Activated CD4-positive, alpha-beta T cell treated with anti-CD3 and anti-CD28 coated beads, Interleukin-10, Interleukin-2, amounts not matched to agents 100 ng/mL and 50 ng/mL, durations not matched to agents 16 hours and 8 hours (primary cell): ENCODE measurements at places on chromosomes 3 and 15.
A peak's percentile ranks its signal among the peaks of the same experiment; 100 is the strongest.

- no peak for DNase-seq
These were observed 34.9 kb downstream of the PPP1R2 start for GRCh38 chr3:195508185-195508584.

- DNase-seq = no peak
These were observed 17.5 kb downstream of the LMCD1 start for GRCh38 chr3:8519156-8519555.

GRCh38 chr3:189171707-189172106, at the start of gene TPRG1:
Gene TPRG1 (plus strand): TSS chr3:189171971. CDS start chr3:189207385, 35,414 bp downstream.
- no peak for DNase-seq

DNA sequence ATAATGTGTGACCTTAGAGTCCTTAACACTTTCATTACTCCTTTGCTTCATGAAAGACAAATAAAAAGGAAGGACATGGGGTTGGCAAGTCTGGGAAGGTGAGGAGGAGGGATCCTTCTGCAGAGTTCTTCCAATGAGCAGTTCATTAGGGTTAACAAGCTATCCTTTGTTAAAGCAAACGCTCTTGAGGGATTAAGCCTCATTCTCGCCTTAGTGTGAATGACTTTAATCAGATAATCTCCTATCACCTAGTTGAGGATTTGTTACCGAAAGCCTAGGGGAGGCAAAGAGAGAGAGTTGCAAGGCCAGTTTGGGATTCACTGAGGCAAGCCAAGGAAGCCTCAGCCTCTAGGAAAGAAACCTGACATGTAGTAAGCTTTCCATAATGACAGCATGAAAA, 7.4 kb upstream of the MBNL1 start:
- DNase-seq = no peak

GRCh38 chr3:126373146-126373613, 16.0 kb upstream of the KLF15 start:
- DNase-seq = no peak

- no peak for DNase-seq
These were observed 38.4 kb downstream of the UBP1 start for GRCh38 chr3:33401781-33402180.

DNA sequence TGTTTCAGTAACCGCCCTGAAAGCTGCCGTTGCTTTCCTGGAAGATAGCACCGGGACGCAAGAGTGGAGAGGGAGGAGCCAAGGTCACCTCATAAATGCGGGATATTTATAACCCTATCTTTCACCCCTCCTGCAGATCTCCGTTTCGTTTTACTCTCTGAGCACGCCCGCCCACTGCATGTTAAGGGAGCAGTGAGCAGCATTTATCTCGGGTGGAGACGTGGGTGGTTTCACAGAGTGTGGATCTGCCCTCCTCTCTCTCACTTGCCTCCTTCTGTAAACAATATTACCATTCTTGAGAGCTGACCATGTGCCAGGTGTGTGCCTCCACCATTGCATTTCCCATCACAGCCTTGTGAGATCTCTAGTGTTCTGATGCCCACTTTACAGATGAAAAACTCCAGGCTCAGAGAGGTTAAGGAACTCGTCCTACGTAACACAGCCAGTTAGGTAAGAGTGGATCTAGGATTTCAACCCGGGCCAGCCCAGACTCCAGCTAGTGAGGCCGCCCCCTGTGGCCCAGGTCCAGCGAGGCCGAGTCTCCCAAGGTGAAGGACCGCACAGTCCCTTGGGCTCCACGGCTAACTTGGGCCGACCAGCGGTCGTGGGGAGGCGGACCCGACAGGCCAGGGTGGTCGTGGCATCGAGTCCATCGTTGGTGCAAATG, 16.9 kb upstream of the SEMA4B start:
- peak; percentile 18 for DNase-seq

- DNase-seq = no peak
These were observed 92.9 kb downstream of the THRB start for GRCh38 chr3:24401811-24402185.

- peak; percentile 74 for DNase-seq
These were observed 42.5 kb downstream of the MCF2L2 start for GRCh38 chr3:183385698-183386613.

- no peak for DNase-seq
These were observed 283.3 kb upstream of the TRIM42 start for GRCh38 chr3:140394488-140395133.

DNA sequence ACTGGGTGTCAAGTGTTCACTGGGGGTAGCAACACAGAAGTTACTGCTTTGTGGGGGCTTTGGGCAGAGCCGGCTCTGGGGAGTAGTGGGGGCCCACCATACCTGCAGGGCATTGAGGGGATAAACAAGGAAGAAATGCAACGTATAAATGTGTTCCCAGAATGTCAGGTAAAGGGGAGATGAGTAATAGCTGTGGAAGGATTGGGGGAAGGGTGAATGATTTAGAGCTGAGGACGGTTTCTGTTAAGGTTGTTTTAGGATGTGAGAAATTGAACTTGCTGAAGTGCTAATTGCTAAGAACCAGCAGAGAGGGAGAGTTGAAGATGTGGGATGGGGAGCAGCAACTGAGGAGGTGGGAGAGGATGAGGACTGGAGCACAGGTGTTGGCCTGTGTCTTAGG, 10.7 kb downstream of the SCG5 start:
- no peak for DNase-seq

DNA sequence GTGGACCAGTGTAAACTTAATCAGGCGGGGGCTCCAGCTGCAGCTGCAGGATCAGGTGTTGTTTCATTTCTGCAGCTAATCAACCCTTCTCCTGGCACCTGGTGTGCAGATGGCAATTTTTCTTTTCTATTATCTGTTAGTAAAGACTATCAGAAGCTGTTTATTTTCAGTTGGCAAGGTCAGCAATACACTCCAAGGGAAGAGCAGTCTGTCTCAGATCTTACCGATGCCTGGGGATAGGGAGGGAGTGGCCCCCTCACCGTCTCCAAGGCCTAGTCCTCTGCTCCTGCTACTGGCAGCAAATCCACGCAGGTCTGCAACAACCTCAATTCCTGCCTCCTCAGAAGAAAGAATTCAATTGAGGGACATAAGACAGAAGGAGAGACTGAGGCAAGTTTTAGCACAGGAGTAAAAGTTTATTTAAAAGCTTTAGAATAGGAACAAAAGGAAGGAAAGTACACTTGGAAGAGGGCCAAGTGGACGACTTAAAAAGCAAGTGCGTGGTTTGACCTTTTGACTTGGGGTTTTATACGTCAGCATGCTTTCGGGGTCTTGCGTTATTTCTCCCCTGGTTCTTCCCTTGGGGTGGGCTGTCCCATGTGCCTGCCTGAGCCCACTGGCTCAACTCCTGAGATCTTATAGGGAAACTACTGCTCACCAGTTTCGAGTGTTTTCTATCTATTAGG, 9.2 kb downstream of the CCRL2 start:
- DNase-seq = no peak

DNA sequence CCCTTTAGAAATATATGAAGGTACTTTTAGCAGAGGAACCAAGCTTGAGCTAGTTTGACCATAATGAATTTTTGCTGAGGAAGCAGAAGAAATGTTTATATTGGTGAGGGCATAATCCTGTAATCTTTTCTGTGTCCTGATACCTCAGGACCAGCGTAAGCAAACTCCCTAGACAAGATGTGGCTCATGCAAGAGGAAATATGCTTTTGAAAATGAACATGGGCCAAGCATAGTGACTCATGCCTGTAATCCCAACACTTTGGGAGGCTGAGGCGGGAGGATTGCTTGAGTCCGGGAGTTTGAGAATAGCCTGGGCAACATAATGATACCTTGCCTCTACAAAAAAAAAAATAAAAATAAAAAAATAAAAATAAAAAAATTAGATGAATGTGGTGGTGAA, 78.5 kb downstream of the PPARG start:
- DNase-seq = no peak

- no peak for DNase-seq
These were observed 14.4 kb upstream of the DCAF1 start for GRCh38 chr3:51514210-51514609.

DNA sequence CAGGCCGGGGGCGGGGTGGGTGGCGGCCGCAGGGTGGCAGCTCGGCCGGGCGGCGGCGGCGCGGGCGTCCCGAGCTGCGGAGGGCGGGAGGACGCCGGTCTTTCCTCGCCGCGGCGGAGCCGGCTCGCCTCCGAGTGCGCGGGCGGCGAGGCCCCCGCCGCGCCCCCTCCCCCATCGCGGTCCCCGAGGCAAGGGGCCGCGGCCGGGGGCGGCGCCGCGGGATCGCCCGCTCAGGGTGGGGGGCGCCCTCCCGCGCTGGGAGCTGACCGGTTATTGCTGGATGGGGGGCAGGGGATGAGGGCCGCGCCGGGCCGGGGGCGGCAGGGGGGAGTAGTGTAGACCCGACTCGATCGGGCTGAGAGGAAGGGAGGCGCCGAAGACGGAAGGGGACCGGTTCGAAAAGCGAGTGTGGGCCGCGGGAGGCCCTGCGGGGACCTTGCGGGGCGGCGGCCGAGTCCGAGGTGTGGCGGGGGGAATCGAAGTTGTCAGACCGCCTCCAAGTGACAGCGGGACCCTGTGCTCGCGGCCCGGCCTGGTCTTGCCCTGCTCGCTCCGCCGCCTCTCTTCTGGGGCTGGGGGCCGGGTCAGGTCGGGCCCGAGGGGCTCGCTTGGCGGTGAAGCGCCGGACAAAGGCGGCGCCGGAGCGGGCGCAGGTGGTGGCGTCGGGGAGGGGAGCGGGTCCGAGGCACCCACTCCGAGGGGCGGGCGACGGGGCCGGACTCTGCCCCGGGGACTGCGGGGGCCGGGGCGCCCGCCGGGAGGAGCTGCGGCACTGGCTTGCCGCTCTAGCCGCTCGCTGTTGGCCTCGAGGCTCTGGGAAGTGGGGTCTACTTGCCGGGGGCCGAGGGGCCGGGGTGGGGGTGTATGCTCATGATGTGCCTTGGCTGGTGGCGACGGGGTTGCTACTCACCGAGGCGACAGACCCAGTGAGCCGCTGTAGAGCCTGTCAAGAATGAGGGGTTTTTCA, 1.1 kb downstream of the BAHD1 start:
- DNase-seq = no peak

DNA sequence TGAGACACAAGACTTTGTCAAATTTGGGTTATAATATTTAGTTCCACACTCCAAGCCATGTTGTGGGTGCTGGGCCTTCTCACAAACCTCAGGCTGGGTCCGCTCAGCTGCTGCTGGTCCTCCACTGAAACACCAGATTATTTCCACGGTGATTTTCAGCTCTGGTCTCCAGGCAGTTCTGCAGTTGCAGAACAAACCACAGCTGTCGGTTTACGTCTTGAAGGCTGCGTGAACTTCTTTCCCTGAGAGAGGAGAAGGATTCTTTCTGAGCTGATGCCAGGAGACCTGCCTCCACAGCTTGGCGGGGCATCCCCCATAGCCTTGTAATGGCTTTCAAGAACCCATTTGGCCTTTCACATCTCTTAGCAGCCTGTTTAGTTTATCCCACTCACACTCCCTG, 16.2 kb downstream of the GALNT15 start:
- DNase-seq = no peak

DNA sequence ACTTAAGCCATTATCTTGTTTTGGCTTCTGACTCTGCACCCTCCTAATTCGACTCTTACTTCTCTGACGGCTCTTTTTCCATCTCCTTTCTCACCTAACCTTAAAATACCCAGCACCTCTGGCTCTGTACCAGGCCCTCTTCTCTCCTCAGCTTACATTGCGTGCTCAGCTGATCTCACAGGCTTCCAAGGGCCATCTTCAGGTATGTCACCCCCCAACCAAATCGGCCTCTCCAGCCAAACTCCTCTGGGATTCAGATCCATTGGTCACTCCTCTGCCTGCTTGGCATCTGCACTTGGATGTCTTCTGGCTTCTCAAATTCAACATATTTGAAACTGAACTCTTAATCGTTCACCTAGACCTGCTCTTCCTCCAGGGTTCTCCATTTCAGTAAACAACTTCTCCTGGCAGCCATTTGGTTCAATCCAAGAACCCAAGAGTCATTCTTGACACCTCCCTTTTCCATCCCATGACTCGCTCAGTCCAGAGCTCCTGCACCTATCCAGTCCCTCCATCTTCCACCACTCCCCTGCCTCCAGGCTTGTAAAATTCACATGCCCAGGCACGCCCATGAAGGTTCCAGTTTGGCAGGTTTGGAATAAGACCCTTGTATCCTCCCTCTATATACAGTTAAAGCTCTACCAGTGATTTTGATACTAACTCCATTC, 35.2 kb upstream of the SLC41A3 start:
- DNase-seq = no peak

DNA sequence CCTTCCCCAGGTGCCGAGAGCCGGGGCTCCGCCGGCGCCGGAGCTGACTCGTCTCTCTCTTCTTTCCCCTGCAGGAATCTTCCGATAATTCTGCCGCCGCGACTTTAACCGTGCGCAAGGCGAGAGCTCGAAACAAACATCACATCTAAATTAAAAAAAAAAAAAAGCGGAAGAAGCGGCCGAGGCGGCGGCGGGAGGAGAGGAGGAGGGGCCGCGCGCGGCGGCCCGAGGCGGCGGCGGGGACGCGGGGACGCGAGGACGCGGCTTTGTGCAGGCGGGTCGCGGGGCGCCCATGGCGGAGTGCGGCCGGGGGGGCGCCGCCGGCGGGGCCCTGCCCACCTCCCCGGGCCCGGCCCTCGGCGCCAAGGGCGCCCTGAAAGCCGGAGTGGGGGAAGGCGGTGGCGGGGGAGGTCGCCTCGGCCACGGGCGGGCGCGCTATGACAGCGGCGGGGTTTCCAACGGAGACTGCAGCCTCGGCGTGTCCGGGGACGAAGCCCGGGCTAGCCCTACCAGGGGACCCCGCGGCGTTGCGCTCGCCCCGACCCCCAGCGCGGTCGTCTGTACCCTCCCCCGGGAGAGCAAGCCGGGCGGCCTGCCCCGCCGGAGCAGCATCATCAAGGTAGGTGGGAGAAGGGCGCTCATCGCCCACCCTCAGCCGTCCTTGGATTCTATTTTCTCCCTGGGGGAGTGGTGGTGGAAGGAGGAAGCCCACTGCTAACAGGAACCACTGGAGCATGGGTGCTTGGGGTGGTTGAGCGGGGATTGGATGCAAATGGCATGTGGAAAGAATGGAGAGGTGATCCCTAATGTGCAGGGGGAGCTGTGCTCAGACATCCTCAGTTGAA, at the start of gene PLCL2:
Gene PLCL2 (plus strand): TSS at position 208 of the 845 bp plus-strand sequence. CDS start 85 bp downstream, at position 293.
- DNase-seq = peak; percentile 62

GRCh38 chr3:15266510-15267376, 60.7 kb downstream of the CAPN7 start:
- no peak for DNase-seq

- DNase-seq = no peak
These were observed 147.9 kb upstream of the THBS1 start for GRCh38 chr15:39432912-39433348.

GRCh38 chr15:36734366-36734765, 154.9 kb downstream of the CDIN1 start:
- DNase-seq = no peak

- no peak for DNase-seq
These were observed 93.0 kb upstream of the WNT7A start for GRCh38 chr3:13972679-13973379.

DNA sequence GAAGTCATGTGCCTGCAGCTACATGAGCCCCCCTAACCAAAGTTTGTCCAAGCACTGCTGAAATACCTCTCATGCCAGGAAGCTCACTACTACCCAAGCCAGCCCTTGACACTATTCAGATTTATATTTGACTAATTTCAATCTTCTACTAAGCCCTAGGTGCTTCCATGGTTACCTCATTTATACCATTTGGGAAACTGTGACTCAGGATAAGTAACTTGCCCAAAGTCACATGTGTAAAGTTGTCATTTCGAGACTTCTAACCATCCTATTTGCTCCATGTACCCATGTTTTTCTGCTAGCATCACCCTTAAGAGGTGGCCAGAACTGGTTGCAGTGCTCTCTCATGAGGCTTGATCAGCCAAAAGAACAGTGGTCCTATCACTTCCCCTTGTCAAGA, 20.7 kb upstream of the TIMP4 start:
- DNase-seq = peak; percentile 74
